ENCODE measurements at places on chromosomes 2 and 18.

GRCh38 chr2:34099377-34099776 lies 500.3 kb upstream of the FAM98A start:
- no peak for DNase-seq

GRCh38 chr2:6538607-6539006 lies 327.1 kb downstream of the CMPK2 start:
- no peak for DNase-seq

DNA sequence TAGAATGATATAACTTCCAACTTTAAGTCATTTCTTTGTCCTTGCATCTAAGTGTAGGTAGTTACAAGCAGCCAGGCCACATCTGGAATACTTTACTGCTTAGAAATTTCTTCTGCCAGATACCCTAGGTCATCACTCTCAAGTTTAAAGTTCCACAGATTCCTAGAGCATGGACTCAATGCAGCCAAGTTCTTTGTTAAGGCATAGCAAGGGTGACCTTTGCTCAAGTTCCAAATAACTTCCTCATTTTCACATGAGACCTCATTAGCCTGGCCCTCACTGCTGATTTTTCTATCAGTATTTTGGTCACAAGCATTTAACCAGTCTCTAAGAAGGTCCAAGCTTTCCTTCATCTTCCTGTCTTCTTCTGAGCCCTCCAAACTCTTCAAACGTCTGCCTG lies 7.8 kb upstream of the UGT1A9 start:
- DNase-seq, result no peak

- peak; percentile 66 for DNase-seq
These were observed 12.7 kb upstream of the FHOD3 start for GRCh38 chr18:36284671-36285295.

- DNase-seq, result peak; percentile 31
These were observed 85.5 kb upstream of the PGAP1 start for GRCh38 chr2:197011801-197012641.

Data from astrocyte of the cerebellum (primary cell).